ENCODE measurements at places on chromosomes 13 and 19.

DNA sequence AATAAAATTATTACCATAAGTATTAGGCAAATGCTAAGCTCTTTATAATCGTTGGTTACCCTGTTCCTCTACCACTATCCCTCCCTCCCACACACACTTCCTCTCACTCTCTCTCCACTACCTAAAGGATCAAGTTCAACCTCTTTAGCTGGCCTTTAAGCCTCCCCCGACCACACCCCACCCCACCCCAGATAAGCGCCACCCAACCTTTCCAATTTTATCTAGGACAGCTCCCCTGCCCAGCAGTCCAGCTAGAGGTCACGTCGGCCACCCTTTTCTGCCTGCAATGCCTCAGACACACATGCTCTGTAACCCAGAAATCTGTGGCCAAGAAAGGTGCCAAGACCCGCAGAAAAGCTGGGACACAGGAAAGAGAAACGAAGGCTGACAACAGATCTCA is 1.1 kb downstream of the LYPD4 start:
- no peak for DNase-seq

DNA sequence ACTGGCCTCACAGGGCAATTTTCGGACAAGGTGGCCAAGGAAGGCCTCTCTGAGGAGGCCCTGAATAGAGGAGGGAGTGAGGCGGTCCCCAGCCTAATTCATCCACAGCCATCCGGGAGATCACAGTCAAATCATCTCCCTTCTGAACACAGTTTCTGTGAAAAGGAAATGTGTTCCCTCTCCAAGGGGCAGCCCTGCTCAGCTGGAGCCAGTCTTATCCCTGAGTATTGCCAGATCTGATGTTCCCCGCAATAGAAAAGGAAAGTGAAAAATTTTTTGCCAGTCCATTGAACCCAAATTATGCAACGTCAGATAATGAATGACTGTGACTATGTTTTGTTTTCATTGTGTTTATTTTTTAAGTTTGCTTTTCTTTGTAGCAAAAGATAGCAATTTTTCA is 125.9 kb downstream of the SIPA1L3 start:
- no peak for DNase-seq

GRCh38 chr13:19657872-19658591 is 24.6 kb downstream of the MPHOSPH8 start:
- DNase-seq = no peak

DNA sequence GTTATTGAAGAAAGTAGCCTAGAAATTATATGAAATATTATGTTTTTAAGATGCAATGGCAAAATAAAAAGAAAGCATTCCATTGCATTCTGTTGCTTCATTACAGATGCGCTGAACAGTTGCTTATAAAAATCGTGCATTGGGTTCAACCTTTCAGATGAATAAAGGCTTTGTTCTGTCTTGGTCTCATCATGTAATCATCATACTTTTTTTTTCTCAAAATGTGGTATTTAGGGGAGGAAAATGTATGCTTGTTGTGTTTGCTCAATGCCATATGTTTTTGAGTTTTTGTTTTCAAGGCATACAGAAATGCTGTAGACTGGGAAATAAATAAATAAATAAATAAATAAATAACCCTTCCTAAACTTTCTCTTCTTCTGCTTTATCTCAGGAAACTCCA is 1.1 kb upstream of the MBNL2 start:
- no peak for DNase-seq

DNA sequence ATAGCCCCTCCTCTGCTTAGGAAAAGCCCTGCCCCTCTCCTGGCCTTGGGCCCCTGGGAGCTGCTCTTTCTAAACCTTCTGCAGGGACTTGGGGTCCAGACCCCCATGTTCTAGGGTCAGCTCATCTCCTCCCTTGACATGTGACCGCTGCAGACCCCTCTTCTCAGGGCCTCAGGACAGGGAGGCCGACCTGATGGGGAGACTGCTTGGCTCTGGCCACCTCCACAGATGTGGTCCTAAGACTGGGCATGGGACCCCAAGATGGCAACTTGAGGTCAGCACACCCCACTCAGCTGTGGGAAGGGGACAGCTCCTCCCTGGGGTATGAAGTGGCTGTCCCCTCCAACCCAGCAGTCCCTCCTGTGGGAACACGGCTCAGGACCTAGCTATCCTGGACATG is 3.9 kb upstream of the SIX5 start:
- DNase-seq = no peak

- no peak for DNase-seq
Measured at GRCh38 chr13:20939662-20940061, 37.1 kb upstream of the XPO4 start.

DNA sequence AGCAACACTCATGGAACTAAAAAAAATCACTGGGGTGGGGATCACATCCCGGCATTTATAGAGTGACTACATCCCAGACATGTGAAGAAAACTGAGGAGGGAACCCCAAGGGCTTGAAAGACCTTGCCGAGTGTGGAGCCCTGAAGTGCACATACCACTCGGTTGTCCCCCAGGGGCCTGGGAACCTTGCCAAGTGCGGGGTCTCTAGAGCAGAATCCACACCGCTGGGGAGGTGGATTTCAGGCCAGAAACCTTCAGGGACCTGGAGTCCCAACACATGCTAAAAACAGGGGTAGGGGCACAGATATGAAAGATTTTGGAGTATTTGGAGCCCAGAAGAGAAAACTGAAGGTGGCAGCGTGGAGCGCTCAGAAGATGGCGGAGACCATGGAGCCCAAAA is 35.2 kb downstream of the ERICH4 start:
- DNase-seq = no peak

- DNase-seq = no peak
Measured at GRCh38 chr13:107834717-107835116, 380.6 kb downstream of the LIG4 start.

GRCh38 chr13:46934749-46935148 is 37.9 kb upstream of the HTR2A start:
- no peak for DNase-seq

GRCh38 chr19:33292595-33293254 is 9.6 kb downstream of the CEBPA start:
- DNase-seq = no peak

DNA sequence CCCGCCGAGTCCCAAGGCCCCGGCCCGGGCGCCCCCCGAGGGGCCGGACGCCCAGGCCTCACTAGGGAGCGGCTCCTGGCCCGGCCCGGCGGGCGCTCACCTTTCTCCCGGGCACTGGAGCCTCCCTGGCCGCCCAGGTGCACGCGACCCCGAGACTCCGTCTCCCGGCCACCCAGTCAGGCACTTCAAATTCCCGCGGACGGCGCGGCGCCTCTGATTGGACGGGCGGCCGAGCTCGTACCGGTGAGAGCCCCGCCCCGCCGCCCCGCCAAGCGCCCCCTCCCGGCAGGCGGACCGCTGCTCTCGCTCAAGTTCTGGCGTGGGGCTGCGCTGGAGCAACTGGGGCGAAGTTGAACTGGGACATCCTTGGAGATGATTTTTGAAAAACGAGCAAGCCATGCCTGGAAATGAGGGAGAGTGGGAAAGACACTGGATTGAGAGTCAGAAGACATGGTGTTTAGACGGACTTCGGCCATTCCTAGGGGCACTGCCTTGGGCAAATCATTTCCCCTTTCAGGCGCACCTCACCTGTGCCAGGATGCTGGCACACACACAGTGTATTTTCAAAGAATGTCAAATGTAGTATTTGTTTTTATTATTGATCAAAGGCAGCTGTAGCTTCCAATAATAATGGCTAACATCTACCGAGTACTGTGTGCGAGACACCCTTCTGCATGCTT is 485.3 kb downstream of the UQCRFS1 start:
- DNase-seq = no peak

GRCh38 chr19:18697680-18698079 is 14.2 kb downstream of the CRTC1 start:
- DNase-seq = no peak

GRCh38 chr19:32550666-32551065 is 30.3 kb upstream of the PDCD5 start:
- no peak for DNase-seq

DNA sequence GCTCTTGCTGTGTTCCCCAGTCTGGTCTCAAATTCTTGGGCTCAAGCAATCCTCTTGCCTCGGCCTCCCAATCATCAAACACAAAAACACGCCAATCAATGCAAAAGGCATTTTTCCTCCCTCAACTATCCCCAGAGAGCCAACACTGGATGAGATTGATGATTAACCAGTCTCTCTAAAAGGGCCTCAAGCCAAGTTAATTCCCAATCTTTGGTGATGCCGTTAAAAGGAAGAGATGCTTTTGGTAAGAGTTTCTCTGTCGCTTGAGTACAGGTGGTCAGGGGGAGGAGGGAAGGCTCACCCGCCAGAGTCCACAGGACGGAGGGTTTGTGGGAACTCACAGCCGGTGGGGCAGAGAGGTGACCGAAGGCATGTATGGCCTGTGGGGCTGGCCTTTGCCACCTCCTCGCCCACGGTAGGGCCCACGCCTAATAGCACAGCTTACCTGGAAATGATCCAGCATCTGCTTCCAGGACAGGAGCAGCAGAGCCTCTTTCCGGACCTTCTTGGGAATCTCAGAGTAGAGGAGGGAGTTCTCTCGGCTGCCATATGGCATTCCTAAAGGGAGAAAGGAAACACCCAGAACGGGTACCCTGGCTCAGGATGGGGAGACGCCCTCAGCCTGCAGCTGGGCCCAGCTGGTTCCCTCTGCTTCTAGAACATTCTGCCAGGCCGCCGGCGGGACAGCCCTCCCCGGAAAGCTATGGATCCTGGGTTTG is 18.1 kb downstream of the DPP9 start:
- DNase-seq = no peak

GRCh38 chr19:31331536-31331935 is 17.7 kb downstream of the TSHZ3 start:
- no peak for DNase-seq

DNA sequence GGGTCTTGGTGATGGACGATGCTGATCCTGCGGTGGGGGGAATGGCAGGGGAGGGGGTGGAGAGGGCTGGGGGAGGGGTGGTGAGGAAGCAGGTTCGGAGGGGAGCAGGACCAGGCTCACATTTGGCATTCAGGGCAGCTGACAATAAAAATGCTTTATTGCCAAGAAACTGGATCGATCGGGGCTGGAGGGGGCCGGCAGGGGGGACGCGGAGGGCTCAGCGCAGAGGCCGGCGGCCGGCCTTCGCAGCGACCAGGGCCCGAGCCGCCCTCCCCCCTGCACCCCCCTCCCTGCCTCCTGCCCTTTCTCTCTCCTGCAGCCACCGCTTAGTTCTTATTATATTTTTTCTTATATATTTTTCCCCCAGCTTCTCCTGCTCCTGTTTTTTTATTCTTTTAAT is 18.1 kb upstream of the POU2F2 start:
- no peak for DNase-seq

- no peak for DNase-seq
Measured at GRCh38 chr13:110466266-110466915, 95.1 kb downstream of the RAB20 start.

DNA sequence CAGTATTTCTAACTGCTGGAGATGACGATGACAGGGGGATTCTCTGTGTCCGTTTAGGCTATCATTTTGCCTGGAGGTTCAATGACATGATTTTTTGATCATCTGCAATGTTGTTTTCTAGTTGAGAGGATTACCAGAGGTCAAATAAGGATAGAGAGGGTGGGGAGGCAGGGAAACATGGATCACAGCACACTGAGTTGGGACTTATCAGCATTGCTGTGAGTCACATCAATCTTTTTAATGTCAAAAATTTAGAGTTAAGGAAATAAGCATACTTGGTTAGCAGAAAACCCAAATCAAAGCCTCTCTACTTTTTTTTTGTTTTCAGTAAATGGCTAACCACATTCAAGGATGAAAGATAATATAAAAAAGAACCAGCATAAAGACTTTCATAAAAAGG is 43.0 kb upstream of the CSNK1A1L start:
- DNase-seq = no peak

DNA sequence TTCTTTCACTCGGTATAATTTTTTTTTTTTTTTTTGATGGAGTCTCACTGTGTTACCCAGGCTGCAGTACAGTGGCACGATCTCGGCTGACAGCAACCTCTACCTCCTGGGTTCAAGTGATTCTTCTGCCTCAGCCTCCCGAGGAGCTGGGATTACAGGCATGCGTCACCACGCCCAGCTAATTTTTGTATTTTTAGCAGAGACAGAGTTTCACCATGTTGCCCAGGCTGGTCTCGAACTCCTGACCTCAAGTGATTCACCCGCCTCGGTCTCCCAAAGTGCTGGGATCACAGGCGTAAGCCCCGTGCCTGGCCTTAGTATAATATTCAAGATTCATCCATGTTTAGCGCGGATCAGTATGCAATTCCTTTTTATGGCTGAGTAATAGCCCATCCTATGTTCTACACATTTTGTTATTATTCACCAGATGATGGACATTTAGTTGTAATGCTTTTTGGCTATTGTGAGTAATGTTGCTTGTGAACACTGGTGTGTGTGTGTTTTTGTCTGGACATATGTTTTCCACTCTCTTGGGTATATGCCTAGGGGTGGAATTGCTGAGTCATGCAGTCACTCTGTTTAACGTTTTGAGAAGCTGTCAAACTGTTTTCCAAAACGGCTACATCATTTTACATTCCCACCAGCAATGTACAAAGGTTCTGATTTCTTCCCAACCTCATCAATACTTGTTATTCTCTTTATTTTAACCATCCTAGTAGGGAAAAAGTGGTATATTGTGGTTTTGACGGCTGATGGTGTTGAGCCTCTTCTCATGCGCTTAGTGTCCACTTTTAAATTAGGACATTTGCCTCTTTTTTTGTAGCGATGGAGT is 22.9 kb downstream of the PLEKHF1 start:
- no peak for DNase-seq

DNA sequence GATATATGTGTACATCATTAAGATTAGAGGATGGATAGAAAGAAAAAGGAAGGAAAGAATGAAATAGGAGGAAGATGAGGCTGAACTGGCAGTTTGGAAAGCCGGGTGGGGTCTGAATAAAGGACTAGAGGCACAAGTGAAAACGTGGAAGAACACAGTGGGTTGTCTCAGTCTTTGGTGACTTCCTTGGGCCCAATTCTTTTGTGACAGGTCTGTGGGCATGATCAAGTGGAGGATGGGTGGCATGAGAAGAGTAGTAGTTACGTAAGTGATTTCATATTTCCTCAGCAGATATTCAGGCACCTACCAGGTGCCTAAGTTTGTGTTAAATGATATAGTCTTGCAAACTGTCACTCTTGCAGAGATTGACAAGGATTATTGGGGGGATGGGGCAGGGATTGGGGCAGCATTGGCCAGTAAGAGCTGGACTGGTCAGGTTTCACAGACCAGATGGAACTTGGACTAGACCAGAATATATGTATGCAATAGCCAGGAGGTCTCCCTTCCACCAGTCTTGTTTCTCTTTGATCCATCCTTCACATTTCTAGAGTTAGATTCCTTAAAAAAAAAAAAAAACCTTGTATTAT is 2.7 kb downstream of the TPP2 start:
- peak; percentile 40 for DNase-seq

DNA sequence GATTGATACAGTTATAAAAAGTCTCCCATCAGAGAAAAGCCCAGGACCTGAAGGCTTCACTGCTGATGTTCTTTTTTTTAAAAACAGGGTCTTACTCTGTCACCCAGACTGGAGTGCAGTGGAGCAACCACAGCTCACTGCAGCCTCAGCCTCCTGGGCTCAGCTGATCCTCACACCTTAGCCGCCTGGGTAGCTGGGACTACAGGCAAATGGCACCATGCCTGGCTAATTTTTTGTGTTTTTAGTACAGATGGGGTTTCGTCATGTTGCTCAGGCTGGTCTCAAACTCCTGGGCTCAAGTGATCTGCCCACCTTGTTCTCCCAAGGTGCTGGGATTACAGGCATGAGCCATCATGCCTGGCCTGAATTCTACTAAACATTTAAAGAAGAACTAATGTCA is 33.1 kb downstream of the TEX29 start:
- no peak for DNase-seq

All from CD4-positive, alpha-beta T cell treated with Interleukin-12 subunit alpha and Interleukin-12 subunit beta, for 1 hour (primary cell).